ENCODE measurements at places on chromosomes 6 and 20.

DNA sequence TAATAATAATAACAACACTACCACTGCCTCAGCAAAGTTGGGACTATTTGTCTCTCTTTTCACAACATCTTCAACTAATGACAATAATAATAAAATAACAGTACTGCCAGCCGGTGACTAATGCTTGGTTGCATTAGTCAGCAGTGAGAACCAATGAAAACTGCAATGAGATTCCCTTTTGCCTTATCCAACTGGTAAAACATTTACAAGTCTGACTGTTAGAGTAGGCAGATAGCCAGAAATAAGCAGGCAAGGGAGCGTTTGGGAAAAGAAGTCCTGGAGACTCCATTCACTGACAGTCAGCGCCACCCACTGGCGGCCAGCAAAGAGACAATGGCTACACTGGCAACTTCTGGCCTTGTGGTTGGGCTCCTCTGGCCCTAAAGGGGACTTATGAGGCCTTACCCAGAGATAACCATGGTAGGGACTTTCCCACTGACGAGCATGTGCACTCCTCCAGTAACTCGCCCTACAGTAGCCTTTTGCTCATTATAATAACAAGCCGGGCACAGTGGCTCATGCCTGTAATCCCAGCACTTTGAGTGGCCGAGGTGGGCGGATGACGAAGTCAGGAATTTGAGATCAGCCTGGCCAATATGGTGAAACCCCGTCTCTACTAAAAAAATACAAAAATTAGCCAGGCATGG, 3.4 kb upstream of the NSFL1C start:
- DNase-seq, result peak; percentile 75

GRCh38 chr6:117072134-117072533, 193.2 kb upstream of the VGLL2 start:
- no peak for DNase-seq

- no peak for DNase-seq
Observed at GRCh38 chr6:151021896-151022295, 156.4 kb downstream of the MTHFD1L start.

- no peak for DNase-seq
Observed at GRCh38 chr20:61601853-61602252, 349.8 kb downstream of the CDH4 start.

GRCh38 chr6:159996087-159996622, 27.3 kb downstream of the IGF2R start:
- no peak for DNase-seq

DNA sequence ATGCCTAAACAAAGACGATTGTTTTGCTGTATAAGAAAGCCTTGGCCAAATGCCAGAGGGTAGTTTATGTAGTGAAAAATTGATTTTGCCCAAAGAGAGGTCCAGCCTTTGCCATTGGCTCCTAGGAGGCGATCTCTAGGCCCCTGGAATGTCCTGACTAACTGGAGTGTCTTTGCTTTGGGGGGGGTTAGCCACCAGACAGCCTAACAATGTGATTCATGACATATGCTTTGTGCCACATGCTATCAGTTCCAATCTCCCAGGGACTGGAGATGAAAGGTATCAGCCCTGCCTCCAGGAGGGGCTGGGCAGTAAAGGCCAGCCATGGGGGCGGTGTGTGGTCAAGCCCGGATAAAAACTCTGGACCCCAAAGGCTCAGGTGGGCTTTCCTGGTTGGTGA, 32.7 kb upstream of the TUBB2A start:
- no peak for DNase-seq

DNA sequence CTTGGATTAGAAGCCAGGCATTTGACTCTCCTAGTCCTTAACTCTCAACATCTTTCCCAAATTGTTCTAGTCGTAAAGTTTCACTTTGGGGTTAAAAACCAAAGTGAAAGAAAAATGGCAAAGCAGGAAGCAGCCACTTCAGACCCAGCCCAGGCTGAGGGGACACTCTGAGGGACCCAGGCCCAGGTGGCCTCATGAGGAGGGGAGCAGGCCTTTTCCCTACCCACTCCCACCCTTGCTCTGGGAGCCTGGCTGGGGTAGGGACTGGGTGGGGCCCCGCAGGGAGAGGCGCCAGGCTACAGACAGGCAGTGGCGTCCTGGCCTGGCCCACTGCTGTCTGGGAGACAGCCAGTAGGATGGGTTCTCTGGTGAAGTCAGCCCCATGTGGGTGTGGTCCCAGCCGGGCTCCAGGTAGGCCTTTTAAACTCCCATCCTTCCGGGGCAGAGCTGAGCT, 68.7 kb upstream of the MYL9 start:
- DNase-seq, result peak; percentile 81

DNA sequence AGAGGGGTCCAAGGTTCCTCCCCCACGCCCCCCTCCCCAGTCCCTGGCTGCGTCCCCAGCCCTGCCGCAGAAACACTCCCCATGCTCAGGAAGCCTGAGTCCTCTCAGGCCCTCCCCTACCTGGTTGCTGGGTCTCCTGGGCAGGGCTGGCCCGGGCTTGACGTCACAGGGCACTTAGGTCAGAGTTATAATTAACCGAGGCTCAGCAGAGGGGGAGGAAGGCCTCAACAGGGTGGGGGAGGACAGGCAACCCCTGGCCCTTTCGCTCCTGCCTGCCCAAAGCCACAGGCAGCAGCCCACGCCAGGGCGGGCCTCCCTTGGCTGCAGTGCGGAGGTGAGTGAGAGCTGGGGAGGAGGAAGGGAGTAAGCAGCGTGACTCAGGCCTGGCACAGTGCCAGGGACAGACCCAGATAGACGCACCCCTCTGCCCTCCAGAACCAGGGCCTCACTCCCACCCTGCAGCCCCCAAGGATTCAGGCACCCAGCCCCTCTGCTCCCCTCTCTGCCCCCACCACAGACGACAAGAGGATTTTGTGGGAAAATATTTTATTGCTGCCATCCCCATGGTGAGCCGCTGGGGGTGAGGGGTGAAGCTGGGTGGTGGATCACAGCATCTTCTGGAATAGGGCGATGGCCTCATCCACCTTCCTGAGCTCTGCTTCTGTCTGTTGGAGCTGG, at the start of gene VWA7:
Gene VWA7 (minus strand): TSS at position 340 of the 678 bp plus-strand sequence. CDS start 549 bp downstream, outside the sequence.
- DNase-seq, result peak; percentile 63

- no peak for DNase-seq
Observed at GRCh38 chr6:104472021-104472901, 387.5 kb downstream of the HACE1 start.

DNA sequence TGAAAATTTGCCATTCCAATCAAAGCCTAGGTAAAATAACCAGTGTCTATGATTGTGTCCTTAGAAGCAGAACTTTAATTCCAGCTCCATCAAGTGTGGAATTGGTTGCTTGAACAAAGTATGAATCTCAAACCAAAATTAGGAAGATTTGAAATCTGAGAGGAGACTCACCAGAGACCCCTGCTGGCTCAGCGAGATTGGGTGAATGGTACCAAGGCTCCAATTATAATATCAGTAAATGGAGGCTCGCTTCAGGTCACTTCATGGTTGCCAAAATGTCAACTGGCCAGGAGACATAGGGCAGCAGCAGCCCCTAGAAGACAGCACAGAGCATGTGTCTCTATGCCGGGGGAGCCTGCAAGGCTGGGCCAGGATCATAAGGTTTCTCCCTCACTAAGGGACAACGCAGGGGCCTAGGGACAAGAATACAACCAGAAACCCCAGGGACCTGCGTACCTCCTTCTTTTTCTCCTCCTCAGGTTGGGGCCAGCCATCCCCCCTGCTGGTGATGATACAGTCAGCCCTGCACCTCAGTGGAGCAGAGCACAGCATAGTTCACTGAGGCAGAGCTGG, 14.0 kb downstream of the RBL1 start:
- DNase-seq, result no peak

DNA sequence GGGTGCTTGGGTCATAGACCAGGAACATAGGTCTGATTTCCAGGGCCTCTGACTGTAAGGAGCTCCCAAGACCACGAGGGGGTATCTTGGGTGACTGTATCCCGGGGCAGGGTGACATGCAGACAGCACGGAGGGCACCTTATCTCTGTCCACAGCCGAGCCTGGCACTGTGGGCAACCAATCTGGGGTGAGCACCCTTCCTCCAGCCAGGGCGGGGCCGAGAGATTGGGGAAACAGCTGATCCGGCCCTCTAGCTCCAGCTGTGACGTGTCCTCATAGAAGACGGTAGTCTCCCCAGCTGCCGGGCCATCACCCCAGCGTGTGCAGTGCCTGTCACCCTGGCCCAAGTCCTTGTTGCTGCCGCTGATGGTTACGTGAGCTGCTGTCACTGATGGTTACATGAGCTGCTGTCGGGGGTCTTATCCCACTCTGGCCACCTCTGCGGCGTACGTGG, 139.6 kb upstream of the RNF24 start:
- DNase-seq, result no peak

GRCh38 chr6:53544217-53544469, 758 bp downstream of the GCLC start:
- no peak for DNase-seq

DNA sequence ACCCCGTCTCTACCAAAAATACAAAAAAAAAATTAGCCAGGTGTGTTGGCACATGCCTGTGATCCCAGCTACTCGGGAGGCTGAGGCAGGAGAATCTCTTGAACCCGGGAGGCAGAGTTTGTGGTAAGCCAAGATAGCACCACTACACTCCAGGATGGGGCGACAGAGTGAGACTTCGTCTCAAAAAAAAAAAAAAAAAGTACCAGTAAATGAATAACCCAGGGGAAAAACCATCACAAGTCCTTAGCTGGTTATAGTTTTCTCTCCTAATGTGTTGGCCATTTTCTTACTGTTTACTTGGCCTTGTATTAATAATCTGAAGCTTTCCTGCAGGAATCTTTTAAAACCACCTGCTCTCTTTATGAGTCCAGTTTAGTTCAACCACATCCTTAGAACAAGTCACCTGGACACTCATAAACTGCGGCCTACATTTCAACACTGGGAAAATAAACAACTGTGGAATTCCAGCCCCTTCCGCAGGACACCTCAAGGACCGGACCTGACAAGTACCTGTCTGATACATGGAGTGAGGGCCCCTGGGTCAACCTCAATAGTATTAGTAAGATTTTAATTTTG, 102.6 kb downstream of the ATP9A start:
- DNase-seq, result no peak

DNA sequence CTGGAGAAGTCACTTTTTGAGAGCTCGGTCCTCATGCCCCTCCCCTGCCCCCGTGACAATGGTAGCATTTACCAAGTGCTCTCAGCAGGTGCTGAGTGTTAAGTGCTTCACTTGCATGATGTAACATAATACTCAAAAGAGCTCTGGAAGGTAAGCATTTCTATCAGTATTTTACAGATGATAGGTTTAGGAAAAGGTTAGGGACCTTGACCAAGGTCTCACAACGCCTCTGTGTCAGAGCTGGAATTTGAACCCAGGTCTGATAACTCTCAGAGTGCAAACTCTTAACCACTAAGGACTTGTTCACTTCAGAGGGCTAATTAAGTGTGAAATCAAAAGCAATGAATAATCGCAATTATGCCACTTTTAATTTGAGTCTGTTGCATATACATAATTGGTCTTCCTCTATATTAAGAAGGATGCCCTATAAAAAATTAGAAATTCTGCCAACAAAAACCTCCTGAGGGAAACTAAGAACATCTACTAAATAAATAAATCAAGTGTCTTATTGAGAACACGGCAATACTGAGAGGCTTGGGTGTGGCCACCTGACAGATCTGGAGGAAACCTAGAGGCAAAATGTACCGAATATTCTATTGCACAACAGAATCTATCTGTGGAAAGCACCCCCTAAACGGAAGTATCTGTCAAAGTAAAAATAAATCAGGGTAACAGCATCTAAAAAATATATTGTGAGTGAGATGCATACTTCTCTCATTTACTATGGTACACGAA, 109.8 kb downstream of the BACH2 start:
- peak; percentile 56 for DNase-seq

GRCh38 chr6:106974336-106974998, at the start of gene CD24:
Gene CD24 (minus strand): TSS chr6:106974729. CDS start chr6:106974646, 83 bp downstream.
- DNase-seq, result peak; percentile 45

GRCh38 chr6:135796643-135797305, 54.7 kb upstream of the PDE7B start:
- DNase-seq, result no peak

DNA sequence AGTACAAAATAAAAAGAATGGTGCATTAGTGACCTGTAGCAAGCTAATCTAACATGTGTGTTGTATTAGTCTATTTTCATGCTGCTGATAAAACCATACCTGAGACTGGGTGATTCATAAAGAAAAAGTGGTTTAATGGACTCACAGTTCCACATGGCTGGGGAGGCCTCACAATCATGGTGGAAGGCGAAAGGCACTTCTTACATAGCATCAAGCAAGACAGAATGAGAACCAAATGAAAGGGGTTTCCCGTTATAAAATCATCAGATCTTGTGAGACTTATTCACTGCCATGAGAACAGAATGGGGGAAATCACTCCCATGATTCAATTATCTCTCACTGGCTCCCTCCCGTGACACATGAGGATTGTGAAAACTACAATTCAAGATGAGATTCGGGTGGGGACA, 45.4 kb upstream of the AIG1 start:
- no peak for DNase-seq

DNA sequence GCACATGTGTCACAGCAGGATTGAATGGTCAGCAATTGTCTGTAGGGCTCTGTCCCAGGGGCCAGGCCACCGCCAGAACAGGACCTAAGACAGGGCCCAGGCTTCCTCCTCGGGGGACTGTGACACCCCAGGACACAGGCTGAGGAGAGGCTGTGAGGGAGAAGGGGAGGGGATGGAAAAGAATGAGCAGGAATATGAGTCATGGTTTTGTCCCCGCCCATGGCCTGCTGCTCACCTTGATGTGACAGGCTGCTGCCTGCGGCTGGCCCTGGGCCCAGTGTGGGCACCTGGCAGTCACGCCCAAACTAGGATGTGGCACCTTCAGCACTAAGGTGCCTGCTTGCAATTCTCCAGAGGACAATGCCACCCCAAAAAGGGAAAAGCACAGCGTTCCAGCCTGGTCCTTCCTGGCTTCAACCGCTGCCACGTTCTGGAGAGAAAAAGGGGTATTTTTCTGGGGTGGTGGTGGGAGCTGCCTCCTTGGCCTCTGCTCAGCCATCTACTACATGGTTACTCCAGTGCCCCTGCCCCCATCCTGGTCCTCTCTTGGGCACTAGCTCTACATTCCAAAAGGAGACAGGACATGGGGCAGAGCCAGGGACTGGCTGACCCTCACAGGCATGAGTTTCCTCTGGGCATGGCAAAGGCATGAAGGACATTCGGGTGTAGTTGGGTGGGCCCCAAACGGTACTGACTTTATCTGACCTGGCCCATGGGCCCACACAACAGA, 93.4 kb downstream of the SLC22A23 start:
- DNase-seq, result peak; percentile 42

DNA sequence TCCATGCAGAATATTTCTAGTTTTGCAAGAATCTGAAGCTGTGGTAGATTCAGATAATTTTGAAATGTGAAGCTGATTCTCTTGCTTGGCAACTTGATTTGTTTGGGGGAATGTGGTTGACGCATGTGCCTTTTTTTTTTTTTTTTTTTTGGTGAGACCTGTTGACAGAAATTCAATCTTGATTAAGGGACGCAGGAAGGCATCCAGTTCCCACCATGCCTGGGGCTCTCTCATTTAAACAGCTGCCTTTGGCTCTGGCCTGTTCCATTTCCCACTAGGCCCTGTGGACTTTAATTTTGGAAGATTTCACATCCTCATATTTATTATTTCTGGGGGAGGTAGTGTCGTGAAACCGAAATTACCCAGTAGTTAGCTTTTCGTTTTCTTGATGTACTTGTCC, 8.6 kb downstream of the TPX2 start:
- no peak for DNase-seq

- no peak for DNase-seq
Observed at GRCh38 chr6:156427345-156427744, 349.8 kb upstream of the ARID1B start.
